ELF-1 (cell line): ENCODE measurements at places on chromosomes 7 and 10.

DNA sequence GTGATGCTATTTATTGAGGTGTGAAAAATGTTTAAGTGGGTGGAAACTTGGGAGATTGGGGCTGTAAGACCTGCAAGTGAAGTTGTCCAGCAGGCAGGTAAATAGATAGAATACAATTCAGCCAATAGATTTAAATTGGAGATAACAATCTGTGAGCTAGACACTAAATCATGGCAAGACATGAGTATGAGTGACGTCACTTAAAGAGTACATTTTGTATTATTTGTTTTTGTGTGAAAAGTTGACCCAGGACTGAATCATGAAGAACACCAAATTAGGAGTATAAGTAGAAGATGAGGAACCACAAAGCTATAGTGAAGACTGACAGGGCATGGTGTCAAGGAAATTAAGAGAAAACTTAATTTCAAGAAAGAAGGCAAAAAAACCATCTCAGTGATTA lies 249.1 kb upstream of the SEMA3C start:
- DNase-seq, result no peak

DNA sequence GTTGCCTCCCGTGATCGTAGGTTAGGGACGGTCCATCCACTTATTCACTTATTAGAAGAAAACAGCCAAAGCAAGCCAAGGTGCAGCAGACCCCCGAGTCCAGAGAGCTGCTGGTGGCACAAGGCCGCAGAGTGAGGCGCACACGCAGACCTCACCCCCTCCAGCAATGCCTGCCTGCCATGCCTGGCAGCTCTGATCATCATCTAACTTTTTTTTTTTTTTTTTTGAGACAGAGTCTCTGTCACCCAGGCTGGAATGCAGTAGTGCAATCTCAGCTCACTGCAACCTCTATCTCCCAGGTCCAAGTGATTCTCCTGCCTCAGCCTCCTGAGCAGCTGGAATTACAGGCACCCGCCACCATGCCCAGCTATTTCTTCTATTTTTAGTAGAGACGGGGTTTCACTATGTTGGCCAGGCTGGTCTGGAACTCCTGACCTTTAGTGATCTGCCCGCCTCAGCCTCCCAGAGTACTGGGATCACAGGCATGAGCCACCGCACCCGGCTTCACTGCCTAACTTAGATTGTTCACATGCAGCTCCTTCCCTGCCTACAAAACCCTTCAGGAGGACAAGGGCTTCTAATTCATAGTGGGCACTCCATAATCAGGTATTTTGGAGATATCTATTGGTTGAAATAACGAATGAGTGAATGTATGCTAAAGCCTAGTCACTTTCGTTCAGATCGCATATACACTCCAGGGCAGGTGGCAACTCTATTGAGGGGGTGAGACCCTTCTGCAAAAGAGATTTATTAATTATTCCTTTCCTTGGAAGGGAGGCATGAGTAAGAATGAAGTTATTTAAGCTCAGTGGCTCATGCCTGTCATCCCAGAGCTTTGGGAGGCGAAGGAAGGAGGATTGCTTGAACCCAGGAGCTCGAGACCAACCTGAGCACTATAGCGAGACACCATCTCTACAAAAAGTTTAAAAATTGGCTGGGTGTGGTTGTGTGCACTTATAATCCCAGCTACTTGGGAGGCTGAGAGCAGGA lies 15.9 kb downstream of the TRIM56 start:
- no peak for DNase-seq

DNA sequence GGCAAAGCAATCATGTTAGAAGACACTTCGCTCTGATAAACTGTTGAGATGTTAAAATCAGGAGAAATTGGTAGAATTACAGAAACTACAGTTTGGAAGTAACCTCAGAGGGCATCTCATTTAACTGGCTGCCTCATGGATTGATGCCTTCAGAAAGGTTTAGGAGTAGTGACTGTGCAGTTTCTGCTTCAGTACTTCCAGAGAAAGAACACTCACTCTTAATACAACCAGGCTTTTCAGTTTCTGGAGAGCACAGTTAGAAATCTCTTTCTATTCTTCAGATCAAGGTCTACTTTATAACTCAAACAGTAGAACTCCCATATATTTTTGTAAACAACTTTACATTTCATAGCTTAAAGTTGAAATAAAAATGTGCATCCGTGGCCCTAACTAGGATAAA lies 1358.9 kb upstream of the LRRTM3 start:
- no peak for DNase-seq

DNA sequence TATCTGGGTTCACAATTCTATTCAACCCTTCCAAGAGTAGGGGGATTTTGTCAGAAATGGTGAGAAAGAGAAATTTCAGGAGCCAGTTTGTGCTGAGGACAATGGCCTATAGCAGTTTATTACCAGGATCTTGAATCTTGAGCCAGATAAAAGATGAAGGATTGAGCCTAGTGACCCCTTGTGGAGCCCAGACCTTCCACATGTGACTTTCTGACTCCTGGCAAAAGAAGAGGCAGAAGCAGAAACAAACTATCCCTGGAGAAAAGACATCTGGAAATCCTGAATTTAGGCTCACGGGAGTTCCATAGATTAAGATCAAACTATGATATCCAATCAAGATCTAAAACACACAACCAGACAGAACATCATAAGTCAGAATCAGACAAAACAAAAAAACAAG lies 60.9 kb upstream of the CHRM2 start:
- no peak for DNase-seq

- DNase-seq, result no peak
These were observed 21.4 kb downstream of the STAMBPL1 start for GRCh38 chr10:88901206-88901983.

DNA sequence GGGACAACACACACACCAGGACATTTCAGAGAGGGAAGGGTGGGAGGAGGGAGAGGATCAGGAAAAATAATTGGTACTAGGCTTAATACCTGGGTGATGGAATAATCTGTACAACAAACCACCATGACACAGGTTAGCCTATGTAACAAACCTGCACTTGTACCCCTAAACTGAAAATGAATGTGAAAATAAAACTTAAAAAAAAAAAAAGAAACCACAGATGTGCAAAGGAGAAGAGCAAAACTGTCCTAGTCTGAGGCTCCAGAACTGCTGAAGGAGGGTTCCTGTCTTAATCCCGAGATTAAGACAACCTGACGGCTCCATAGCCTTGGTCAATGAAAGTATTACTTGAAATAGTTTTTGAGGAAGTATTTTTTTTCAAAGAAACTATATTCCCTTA lies 423.0 kb downstream of the NEBL start:
- no peak for DNase-seq

DNA sequence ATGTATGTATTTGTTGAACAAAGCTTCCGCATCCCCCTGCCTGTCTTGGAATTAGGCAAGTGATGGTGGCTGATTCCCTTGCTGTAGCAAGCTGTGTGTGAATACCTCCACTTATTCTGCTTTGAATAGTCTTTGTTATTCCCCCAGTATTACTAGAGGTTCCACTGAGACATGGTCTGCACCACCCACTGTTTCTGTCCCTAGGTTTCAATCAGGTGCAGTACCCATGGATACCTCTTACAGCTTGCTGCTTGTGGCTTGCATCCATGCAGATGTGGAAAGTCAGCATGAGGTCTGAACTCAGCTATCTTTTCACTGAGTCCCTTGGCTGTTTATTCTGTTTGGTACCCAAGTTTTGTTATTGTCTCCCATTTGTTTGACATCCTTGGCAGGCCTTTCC lies 447.4 kb downstream of the GRM8 start:
- no peak for DNase-seq

GRCh38 chr10:48249763-48250351 lies 24.6 kb downstream of the FRMPD2 start:
- no peak for DNase-seq

- DNase-seq, result no peak
These were observed 10.8 kb downstream of the BLVRA start for GRCh38 chr7:43769281-43769680.

DNA sequence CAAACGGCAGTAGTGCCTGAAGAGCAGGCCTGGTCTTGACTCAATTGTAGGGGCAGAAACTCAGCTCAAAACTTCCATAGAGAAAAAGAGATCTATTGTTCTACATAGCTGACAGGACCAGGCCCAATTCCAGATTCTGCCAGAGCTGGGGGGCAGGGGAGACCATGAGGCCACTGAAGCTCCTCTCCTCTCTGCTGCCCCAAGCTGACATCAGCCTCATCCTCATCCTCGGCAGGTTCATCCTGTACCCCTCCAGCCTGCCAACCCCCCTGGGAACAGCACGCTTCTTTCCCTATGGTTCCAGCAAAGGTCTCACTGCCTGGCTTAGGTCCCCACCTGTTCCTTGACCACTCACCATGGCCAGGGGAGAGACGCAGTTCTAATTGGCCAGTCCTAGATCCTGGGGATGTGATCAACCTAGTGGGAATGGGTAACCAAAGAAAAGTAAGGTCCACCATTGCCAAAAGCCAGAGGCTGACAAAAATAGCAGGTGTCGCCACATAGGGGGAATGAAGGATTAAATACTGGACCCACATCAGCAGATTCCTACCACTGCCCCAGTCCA lies 42.9 kb downstream of the CCDC3 start:
- no peak for DNase-seq
